Kasumi-1 (cell line): ENCODE measurements at places on chromosomes 11 and 22.

GRCh38 chr22:43543522-43544288 lies 131.9 kb downstream of the MPPED1 start:
- DNase-seq, result no peak

- DNase-seq, result peak; percentile 41
Measured at GRCh38 chr22:49449811-49450446, 377.7 kb downstream of the BRD1 start.

- DNase-seq, result no peak
Measured at GRCh38 chr11:107648242-107648641, 57.3 kb downstream of the ELMOD1 start.

DNA sequence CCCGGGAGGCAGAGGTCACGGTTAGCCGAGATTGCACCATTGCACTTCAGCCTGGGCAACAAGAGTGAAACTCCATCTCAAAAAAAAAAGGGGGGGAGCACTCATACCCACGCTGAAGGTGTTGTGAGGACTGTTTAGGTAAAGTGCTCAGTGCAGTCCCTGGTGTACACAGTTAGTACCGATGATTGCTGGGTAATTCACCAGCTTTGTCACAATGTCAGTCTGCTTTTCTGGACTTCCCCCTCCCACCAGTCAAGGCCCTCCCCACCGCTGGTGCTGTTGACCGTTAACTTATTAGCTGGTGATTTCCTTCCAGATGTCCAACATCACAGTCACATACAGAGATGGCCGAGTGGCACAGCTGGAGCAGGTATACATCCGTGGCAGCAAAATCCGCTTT lies 11.9 kb downstream of the SNRPD3 start:
- no peak for DNase-seq

DNA sequence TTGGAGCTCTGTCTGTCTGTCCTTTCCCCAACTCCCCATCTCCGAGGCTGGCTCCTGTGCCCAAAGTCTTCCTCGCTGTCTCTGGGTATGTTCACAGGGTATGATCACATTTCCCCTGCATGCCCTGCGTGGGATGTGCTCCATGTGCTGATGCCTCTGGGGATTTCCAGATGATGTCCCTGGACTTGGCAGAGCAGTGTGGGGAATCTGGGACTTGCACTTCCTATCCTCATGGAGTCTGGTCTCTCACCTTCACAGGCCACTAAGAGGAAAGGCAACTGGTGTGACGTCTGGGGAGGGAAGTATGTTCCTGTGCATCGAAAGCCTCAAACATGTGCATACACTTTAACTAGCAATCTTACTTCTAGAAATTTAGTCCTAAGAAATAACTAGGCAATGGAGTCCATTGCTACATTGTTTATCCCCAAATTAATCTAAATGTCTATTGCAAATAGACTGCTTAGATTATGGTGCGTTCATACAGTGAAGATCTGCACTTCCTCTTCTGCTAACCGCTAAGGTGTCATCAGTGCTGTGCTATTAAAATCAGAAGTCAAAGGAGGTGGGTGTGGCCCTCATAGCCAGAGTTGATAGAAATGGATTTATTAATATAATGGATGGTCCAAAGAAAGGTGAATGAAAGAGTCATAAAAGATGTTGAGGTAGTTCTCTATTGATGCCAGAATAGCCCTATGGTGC lies 20.8 kb downstream of the TIMP3 start:
- DNase-seq, result no peak
